Spinal cord (tissue), 10 donors: ENCODE measurements at places on chromosomes 3 and 15. TPM values are rescaled to one million over a fixed set of nuclear protein-coding genes. Genes with fewer than 3 reads are reported as not detected.

The NR1I2 gene
- polyA plus RNA-seq, result 0.43 TPM

The SLC12A1 gene
- 4.3 TPM for polyA plus RNA-seq

The SPTBN5 gene
- 4.2 TPM for polyA plus RNA-seq

The SLC22A13 gene
- polyA plus RNA-seq, result 0.42 TPM

The PAQR5 gene
- polyA plus RNA-seq, result 4.3 TPM

The PLA1A gene
- polyA plus RNA-seq, result 0.41 TPM

The PLOD2 gene
- 61.2 TPM for polyA plus RNA-seq

The OR5K2 gene
- not detected for polyA plus RNA-seq

The SV2B gene
- 15.2 TPM for polyA plus RNA-seq

The LRRIQ4 gene
- 0.26 TPM for polyA plus RNA-seq

The NECTIN3 gene
- polyA plus RNA-seq, result 44.7 TPM

The LSAMP gene
- 174 TPM for polyA plus RNA-seq

The PPM1M gene
- polyA plus RNA-seq, result 18.2 TPM

The ATP2B2 gene
- 79.0 TPM for polyA plus RNA-seq

The USP19 gene
- 54.4 TPM for polyA plus RNA-seq

The COLQ gene
- 10.7 TPM for polyA plus RNA-seq

The CAMKV gene
- polyA plus RNA-seq, result 94.3 TPM

The IGF2BP2 gene
- polyA plus RNA-seq, result 63.4 TPM

The ARHGAP31 gene
- 25.3 TPM for polyA plus RNA-seq

The PFKFB4 gene
- polyA plus RNA-seq, result 18.3 TPM

The MYRIP gene
- 18.5 TPM for polyA plus RNA-seq

The GLDN gene
- polyA plus RNA-seq, result 4.4 TPM

The DAZL gene
- polyA plus RNA-seq, result 0.08 TPM

The IL12A gene
- polyA plus RNA-seq, result 2.5 TPM

The ADAMTS9 gene
- polyA plus RNA-seq, result 21.8 TPM

The CPN2 gene
- not detected for polyA plus RNA-seq

The MLF1 gene
- 42.8 TPM for polyA plus RNA-seq

The NRROS gene
- polyA plus RNA-seq, result 3.4 TPM

The CPEB1 gene
- 8.2 TPM for polyA plus RNA-seq

The GOLGA6D gene
- 0.45 TPM for polyA plus RNA-seq

The ACSBG1 gene
- 44.2 TPM for polyA plus RNA-seq

The PLA2G4E gene
- not detected for polyA plus RNA-seq

The UCN2 gene
- polyA plus RNA-seq, result 0.32 TPM

The EPHA3 gene
- polyA plus RNA-seq, result 10.5 TPM

The ITPKA gene
- 1.8 TPM for polyA plus RNA-seq

The CASR gene
- 1.4 TPM for polyA plus RNA-seq

The TF gene
- 591 TPM for polyA plus RNA-seq

The EAF1 gene
- polyA plus RNA-seq, result 27.0 TPM

The HIGD2B gene
- not detected for polyA plus RNA-seq

The A4GNT gene
- polyA plus RNA-seq, result 0.15 TPM

The NR2E3 gene
- polyA plus RNA-seq, result 0.71 TPM

The CCDC33 gene
- polyA plus RNA-seq, result 3.0 TPM

The TMEM89 gene
- polyA plus RNA-seq, result not detected

The GOLGA8T gene
- 1.2 TPM for polyA plus RNA-seq

The PARP14 gene
- 13.9 TPM for polyA plus RNA-seq

The ECE2 gene
- 18.6 TPM for polyA plus RNA-seq
